ENCODE measurements at places on chromosomes 11 and 22.

GRCh38 chr11:57377107-57377506 lies 3.8 kb downstream of the PRG3 start:
- DNase-seq: peak; percentile 43

DNA sequence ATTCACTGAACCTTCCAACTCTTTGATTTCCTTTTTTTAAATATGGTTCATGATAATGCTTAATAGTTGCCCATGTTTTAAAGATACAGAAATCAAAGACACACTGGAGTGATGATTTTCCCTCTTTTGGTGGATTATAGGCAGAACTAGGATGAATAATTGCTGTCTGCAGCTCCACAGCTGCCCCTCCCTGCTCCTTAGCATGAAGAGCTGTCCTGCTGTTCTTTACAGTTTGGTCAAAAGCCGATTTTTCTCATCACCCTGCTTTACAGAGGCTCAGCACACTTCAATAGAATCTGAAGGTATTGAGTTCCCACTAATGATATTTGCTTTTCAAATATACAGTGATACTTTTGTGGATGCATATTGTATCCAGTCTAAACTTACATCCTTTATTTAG lies 202.6 kb downstream of the AASDHPPT start:
- no peak for DNase-seq

GRCh38 chr11:76776472-76776871 lies 6.7 kb upstream of the TSKU start:
- DNase-seq: no peak

GRCh38 chr11:119149018-119149785 lies at the start of gene ABCG4:
Gene ABCG4, plus strand, starts transcription at chr11:119149052. Its CDS starts 914 bp downstream, at chr11:119149966.
- DNase-seq: no peak

- no peak for DNase-seq
Observed at GRCh38 chr11:128843198-128843785, 23.8 kb downstream of the KCNJ1 start.

GRCh38 chr22:36056980-36057379 lies 28.4 kb upstream of the RBFOX2 start:
- no peak for DNase-seq

DNA sequence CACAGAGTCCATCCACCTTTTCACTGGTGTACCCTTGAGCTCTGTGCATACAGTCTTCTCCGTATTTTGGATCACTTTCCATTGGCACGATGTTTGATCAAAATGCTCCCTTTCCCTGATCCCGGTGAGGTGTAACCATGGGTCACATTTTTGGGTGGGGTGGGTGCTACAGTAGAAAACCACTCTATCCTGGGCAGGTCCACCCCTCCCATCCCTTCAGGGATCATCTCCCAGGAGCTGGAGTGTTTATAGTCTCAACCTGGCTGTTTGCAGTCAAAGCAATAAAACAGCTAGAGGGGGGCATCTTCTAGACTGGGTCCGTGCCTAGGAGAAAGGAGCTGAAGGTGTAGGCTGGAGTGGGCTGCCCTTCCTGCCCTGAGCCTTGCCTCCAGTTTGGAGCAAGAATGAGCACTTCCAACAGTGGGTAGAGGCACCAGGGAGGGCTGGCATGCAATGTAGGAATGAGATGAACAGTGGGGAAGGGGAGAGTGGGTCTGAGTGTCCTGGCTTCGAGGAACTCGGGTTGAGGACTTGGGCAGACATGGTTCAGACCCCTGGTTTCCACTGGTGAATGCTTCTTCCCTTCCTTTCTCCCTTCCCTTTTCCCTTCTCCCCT lies 38.8 kb downstream of the RNF141 start:
- DNase-seq: no peak

GRCh38 chr22:43038325-43038724 lies 23.4 kb upstream of the PACSIN2 start:
- no peak for DNase-seq

DNA sequence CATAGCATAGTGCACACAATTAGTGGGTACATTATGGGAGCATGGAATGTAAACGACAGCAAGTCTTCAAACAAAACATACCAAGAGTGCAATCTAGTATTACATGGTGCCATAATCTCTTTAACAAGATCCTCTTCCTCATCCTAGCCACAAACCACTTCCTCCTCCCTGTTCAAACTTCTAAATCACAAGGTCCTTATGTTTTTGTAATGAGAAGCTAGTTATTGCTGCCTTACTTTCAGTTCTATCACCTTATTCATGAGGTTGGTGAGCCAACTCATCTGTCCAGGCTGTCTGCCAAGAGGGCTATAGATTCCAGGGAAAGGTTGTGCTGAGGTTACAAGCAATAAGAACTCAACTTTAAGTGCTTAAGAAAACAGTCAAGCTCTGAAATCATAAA lies 195.4 kb upstream of the ARHGAP20 start:
- DNase-seq: peak; percentile 84

GRCh38 chr11:116852261-116853031 lies 15.0 kb upstream of the APOA1 start:
- DNase-seq: no peak

- no peak for DNase-seq
Observed at GRCh38 chr11:75077316-75077715, 19.4 kb downstream of the OR2AT4 start.

DNA sequence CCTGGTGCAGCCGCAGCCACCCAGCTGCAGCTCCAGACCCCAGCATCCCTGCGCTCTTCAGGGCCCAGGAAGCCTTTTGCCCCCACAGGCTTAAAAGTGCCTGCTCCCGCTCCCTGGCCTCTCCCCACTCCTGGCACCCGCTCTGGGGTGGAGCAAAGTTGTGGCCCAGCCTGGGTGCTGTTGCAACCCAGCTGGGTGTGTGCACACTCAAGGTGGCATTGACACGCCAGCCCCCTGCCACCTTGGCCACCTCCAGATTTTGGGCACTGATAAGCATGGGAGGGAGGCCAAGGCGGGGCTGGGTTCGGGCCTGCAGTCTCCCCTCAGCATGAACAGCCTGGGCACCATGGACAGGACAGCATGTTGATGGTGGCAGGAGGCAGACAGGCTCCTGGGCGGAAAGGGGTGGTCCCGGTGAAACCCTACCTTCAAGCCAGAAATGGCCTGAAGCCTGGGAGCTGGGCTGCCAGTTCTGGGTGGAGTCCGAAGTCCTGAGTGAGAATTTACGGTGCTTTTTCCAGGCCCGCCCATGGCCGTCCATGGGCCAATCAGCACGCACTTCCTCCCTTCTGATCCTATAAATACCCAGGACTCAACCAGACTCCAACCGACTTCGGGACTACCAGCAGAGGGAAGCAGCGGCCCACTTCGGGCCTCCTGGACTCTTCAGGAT lies 23.6 kb upstream of the RNASEH2C start:
- no peak for DNase-seq

DNA sequence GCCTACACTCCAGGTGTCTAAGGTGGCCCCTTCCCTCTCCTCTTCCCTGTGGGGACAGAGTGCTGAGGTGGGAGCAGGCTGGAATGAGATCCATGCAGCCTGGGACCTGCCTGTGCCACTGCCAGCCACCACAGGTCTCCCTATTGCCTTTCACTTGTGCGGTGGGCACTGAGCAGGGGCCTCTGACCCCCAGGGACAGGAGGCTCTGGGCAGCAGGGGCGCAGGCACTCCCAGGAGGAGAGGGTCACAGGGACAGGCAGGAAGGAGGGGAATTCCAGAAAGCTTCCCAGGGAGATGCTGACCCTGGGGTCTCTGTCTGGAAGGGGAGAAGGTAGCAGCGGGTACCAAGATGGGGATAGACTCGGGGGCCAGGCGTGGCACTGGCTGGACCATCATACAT lies 228.5 kb upstream of the B3GAT1 start:
- no peak for DNase-seq

GRCh38 chr11:85725510-85726258 lies 39.7 kb upstream of the CCDC89 start:
- peak; percentile 90 for DNase-seq

GRCh38 chr11:27349919-27350318 lies 13.1 kb downstream of the CCDC34 start:
- no peak for DNase-seq

DNA sequence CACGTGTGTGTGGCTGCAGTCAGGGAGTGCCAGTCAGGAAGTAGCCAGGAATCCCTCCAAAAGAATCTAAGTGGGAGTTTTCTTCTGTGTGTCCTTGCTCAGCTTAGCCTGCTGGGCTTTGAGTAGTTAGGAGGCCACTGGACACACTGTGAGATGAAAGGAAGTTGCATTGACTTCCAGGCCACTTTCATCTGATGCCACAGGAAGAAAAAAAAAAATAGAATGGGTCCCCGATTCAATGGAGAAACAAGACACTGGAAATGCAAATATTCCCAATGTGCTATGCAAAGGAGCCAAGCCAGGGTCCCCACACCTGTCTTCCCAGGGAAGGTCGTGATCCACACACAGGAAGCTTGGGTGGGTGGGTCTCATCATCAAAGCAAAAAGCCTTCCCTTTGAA lies 95.6 kb upstream of the E2F8 start:
- DNase-seq: no peak

- DNase-seq: no peak
Observed at GRCh38 chr11:24311974-24312373, 184.9 kb upstream of the LUZP2 start.

GRCh38 chr22:43476751-43477725 lies 65.2 kb downstream of the MPPED1 start:
- no peak for DNase-seq

- DNase-seq: no peak
Observed at GRCh38 chr11:28615542-28615941, 507.4 kb downstream of the METTL15 start.

DNA sequence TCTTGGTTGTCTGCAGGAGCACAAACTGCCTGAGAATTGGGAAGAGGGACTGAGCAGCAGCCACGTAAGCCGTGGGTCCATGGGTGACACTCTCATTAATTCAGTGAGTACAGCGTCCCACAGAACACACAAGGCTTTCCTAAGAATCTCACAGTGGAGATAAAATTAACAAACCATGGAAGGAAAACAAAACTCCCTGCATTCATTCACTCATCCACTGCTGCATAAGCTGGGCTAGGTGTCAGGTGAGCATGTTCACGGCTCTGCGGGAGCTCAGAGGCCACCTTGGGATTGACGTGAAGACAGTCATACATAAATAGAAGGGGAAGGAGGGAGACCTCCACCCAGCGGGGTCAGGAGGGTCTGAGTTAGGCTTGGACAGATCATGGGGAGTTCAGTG lies 1442.7 kb downstream of the TBC1D22A start:
- DNase-seq: no peak

- no peak for DNase-seq
Observed at GRCh38 chr11:113664981-113665710, 41.0 kb downstream of the TMPRSS5 start.

- DNase-seq: no peak
Observed at GRCh38 chr22:37459206-37459605, 27.0 kb downstream of the MFNG start.

- peak; percentile 71 for DNase-seq
Observed at GRCh38 chr22:38148245-38148644, 33.4 kb downstream of the PLA2G6 start.

GRCh38 chr11:69896250-69896649 lies 77.0 kb upstream of the FGF3 start:
- no peak for DNase-seq

- DNase-seq: no peak
Observed at GRCh38 chr11:96964661-96965060, 574.8 kb downstream of the JRKL start.

- DNase-seq: no peak
Observed at GRCh38 chr11:78351193-78351592, 66.4 kb downstream of the GAB2 start.

GRCh38 chr22:50443197-50443596 lies 31.6 kb downstream of the SBF1 start:
- no peak for DNase-seq

- no peak for DNase-seq
Observed at GRCh38 chr11:86341382-86341781, 33.3 kb upstream of the CCDC81 start.

DNA sequence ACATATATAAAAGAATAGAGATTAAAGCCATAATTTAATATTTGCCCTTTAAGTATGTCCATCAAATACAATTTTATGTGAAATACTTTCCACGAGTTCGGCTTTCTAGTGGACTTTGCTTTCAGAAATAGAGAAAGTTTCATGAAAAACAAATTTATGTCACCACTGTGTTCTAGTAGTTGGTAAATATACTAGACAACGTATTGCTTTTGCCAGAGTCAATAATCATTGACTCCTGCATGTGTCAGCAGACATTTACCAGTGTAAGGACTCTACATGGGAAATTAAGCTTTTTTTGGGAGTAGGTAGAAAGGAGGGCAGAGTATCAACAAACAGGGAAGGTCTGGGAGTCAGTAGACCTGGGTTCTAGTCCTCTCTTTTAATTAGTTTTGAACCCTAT lies 32.3 kb upstream of the CAT start:
- DNase-seq: no peak

DNA sequence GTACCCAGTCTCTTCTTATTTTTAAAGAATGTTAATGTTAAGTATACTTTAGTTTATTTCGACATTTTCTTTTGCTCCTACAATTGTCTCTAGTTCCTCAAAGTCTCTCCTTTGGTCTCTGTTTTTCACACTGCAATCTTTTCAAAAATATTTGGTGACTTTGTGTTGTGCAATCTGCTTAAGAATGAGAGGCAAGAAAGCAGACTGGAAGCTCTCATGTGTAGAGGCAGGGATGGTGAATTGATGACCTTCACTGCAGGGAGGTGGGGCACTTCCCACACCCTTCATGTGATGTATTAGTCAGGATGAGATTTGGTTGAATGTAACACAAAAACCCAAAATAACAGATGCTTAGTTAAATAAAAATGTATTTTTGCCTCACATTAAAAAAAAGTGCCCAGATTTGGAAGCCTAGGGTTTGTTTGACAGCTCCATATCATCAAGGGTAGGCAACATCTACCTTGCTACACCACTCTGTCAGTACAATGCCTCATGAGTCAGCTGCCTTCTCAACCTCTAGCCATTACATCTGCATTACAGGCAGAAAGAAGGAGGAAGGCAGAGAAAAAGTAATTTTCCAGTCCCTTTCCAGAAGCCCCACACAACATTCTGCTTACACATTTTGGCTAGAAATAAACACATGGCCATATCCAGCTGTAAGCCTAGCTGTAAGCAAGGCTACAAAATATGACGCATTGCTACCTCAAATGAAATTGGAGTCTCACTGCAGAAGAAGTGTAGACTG lies 3.8 kb upstream of the MMP27 start:
- no peak for DNase-seq

DNA sequence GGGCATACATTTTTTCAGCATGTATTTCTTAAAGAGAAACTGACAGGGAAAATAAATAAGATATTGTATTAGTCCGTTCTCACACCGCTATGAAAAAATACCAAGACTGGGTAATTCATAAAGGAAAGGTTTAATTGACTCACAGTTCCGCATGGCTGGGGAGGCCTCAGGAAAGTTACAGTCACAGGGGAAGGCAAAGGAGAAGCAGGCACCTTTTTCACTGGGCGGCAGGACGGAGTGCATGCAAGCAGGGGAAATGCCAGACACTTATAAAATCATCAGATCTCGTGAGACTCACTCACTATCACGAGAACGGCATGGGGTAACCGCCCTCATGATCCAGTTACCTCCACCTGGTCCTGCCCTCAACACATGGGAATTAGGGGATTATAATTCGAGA lies 44.2 kb downstream of the PPFIA1 start:
- DNase-seq: no peak

DNA sequence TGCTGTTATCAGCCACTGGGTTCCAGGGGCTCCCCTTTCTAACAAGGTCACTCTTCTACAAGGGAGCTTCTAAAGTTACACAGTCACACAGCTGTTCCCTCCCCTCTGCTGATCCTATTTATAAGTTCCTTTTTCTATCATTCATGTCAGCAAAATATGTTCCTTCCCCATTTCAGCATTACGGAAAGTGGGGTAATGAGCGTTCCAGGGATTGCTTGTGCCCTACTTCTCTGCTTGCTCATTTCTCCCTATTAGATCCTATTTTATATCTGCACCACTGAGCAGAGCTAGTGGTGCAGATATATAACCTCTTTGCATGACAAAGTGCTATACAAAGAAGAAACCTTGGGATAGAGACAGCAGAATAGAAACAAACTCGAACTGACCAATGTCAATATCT lies 22.7 kb upstream of the PLEKHB1 start:
- no peak for DNase-seq
